ENCODE measurements at places on chromosomes 4 and X. TPM values are rescaled to one million over a fixed set of nuclear protein-coding genes. Genes with fewer than 3 reads are reported as not detected.

The SPANXN4 gene
- total RNA-seq, result not detected

The VBP1 gene
- total RNA-seq, result 29.1 TPM

The ZFP92 gene
- 0.29 TPM for total RNA-seq

The SULT1B1 gene
- total RNA-seq, result 1.4 TPM

The SOWAHB gene
- total RNA-seq, result not detected

The SPANXB1 gene
- total RNA-seq, result not detected

The CT55 gene
- not detected for total RNA-seq

All from breast epithelium (tissue), 4 donors.